Neuronal stem cell (in vitro differentiated cells): ENCODE measurements at places on chromosomes 2 and 18.
A peak's percentile ranks its signal among the peaks of the same experiment; 100 is the strongest.

- H3K27ac ChIP-seq: no peak overlapping the region
- peak overlapping the region; percentile 5 for H3K4me3 ChIP-seq
- no peaks in the 10 kb centered on the region for H3K27me3 ChIP-seq
- H3K36me3 ChIP-seq: no peaks in the 10 kb centered on the region
Observed at GRCh38 chr2:89844221-89844943, 1152.9 kb downstream of the RPIA start.

DNA sequence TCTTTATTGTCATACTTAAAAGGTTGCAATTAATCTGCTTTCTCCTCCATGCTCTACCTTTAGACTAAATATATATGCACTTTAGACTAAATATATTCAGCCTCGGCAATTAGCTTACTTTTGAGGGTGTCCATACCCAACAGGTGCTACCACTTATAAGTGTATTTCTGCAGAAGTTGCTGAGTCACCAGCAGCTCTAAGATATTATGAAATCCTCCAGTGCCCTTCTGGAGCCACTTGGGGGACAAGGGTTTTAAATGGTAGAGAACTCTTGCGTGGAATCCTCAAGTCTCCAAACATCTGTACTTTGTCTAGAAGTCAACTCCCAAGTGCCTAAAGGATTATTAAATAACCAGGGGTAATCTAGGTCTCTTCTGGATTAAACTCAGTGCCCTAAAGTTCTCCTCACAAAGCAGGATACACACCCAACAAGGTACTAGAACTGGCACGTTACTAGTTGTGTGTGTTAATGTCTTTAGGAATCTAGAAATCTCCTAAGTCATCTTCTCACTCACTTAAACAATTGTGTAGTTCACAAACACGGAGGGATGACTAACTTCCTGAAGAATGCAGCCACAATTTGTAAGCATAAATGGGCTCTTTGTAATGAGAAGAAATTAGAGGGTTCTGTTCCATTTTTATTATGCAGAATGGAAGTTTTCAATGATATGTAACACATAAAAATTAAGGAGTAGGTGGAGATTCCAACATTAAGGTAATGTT, 159.7 kb downstream of the CD226 start:
- H3K27me3 ChIP-seq: no peaks in the 10 kb centered on the region
- DNase-seq: no peak
- no peaks in the 10 kb centered on the region for H3K4me1 ChIP-seq
- H3K4me3 ChIP-seq: no peak overlapping the region
- no peaks in the 10 kb centered on the region for H3K36me3 ChIP-seq

DNA sequence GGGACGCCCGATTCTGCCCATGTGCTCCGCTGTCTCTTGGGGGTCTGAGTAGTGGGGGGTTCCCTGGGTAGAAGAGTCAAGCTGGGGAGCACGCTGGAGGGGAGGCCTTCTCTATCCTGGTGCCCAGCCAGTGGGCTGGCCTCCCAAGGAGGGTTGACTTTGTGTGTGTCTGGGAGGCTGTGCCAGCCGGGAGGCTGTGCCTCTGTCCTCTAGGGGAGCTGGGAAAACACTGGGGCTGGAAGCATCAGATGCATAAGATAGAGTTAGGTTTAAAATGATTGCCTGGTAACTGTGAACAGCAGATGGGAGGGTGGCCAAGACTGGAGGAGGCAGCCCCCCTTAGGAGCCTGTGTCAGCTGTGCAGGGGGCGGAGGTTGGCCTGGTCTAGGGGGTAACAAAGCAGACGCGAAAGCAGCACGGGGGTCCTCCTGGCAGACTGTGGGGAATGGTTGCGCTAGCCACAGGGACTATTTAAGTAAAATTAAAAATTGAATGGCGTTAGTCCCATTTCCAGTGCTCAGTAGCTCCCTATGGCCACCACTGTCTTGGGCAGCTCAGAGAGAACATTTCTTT, 1.3 kb downstream of the ING5 start:
- no peak overlapping the region for H3K27ac ChIP-seq
- no peaks in the 10 kb centered on the region for H3K27me3 ChIP-seq
- no peak for DNase-seq
- H3K36me3 ChIP-seq: peaks cover 16% of the 10 kb centered on the region

DNA sequence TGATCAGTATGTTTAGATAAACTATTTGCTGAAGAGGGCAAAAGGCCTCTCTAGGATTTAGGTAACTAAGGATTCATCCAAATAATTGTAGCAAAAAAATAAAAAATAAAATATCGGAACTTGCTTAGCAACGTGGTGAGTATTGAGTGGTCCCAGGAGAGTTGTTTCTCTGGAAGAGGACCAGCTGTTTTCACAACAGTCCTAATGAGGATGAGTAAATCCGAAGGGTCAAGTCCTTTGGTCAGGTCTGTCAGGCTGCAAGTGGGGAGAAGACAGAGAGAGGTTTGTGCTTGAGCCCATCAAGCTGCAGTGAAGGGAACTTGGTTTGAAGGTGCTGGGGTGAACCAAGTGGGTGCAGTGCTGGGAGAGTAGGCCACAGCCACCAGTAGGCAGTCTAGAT, 539.2 kb downstream of the SLC4A3 start:
- no peaks in the 10 kb centered on the region for H3K4me1 ChIP-seq
- DNase-seq: no peak
- H3K36me3 ChIP-seq: no peaks in the 10 kb centered on the region
- H3K27ac ChIP-seq: no peak overlapping the region
